SK-MEL-5 (cell line): ENCODE measurements at places on chromosomes 7 and 10. TPM values are rescaled to one million over a fixed set of nuclear protein-coding genes. Genes with fewer than 3 reads are reported as not detected.

DNA sequence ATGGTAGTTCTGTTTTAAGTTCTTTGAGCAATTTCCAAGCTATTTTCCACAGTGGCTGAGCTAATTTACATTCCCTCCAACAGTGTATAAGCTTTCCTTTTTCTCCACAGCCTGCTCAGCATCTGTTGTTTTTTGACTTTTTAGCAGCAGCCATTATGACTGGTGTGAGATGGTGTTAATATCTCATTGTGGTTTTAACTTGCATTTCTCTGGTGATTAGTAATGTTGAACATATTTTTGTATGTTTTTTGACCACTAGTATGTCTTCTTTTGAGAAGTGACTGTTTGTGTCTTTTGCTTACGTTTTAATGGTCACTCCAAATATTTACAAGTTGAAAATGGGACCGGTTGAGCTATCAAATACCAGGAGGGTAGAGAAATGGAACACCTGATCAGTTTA is 20.4 kb downstream of the GNG11 start:
- no peak for DNase-seq

- no peak for DNase-seq
Measured at GRCh38 chr10:49361735-49362568, 33.9 kb downstream of the DRGX start.

DNA sequence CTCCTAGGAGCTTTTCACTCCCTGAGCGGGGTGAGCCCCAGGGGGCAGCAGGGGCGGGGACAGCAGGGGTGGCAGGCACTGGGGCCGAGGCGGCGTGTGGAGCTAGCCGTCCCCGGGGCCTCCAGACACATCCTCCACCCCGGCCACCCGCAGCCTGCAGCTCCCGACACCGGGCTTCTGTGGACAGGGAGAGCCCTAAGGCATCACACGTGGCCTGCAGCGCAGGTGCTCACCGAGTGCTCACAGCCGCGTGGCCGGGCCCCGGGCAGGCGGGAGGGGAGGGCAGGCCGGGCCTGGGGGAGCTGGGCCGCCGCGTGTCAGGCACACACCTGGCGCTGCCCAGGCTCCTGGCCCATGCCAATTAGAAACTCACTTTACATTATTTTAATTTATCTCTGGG is 51.4 kb downstream of the MICALL2 start:
- DNase-seq = no peak

DNA sequence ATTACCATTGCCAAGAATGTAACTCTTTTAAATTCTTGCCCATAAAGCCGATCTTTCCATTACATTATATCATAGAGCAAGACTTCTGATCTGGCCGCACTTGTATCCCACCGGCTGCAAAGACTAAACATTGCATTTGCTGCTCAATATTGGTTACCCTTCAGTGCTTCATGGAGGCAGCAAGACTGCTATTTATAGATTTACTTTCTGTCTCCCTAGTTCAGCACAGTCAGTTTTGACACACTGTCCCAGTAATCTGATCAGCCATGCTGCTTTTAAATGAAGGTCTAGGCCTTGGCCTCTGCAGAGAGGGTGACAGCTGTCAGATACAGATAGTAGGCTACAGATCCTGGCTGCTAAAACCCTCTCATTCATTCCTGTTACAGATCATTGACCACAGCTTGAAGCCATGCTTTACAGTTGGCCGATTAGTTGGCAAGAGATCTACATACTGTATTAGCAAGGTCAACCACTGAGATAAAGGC is 562.6 kb upstream of the GALNT17 start:
- DNase-seq = no peak

The TMEM140 gene
- total RNA-seq = 18.3 and 21.2 TPM in 2 replicates

DNA sequence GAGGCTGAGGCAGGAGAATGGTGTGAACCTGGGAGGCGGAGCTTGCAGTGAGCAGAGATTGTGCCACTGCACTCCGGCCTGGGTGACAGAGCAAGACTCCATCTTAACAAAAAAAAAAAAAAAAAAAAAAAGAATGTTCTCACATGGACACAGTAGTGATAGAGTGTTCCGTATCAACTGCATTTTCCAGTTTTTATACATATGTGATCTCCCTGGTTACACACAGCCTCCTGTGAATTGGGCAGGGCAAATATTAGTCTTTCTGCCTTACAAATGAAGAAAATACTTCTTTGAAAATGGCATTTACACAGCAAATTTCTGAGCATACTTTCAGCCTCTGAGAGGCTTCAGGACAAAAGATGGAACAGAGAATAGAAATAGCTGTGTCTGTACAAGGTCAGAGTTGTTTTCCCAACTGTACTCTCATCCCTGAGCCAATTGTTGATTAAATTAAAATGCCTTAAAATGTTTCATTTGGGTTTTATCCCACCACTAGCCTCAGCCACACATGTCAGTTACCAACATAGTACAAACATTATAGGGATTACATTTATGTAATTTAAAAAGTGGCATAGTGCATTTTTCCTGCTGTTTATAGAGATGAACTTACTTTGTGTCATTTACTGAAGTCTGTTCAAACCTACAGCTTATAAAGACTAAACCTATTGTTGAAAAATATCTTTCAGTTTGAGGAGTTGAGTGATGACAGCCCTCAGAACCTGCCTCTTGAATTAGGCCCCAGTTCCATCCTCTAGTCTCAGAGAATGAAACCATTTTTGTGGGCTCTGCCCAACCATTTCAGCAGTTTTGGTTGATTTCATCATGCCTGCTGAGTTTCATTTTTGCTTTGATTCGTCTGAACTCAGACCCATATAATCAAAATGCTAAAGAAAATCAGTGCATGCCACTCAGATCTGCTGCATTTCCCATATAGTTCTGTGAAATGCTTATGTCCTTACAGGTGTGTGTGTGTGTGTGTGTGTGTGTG is 609.4 kb upstream of the C7orf33 start:
- no peak for DNase-seq
